ENCODE measurements at places on chromosomes 11 and 22.
A peak's percentile ranks its signal among the peaks of the same experiment; 100 is the strongest.

GRCh38 chr11:33028537-33028914 lies 10.8 kb upstream of the TCP11L1 start:
- no peak for ATAC-seq

DNA sequence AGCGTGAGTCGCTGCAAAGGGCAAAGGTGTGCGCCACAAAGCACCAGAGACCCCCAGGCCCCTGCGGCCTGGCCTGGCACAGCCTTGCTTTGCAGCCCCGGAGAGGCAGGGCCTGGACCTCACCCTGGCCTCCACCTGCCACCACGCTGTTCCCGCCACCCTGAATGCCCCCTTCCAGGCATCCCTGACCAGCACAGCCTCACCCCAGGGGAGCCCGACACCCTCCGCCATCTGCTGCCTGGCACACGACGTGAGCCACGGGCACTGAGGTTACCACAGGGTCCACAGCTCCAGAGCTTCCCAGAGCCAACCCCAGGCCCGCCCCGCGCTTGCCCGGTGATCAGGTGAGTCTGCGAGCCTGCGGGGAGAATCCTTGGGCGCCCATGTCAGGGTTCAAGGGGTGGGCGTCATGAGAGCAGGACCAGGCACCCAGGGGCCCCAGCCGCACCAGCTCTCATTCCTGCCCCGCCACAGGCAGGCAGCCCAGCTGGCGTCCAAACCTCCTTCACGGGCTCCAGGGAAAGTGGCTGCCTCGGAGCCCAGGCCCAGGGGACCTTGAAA lies 171.3 kb downstream of the BRD1 start:
- ATAC-seq, result no peak

GRCh38 chr11:8870411-8871170 lies 40.4 kb upstream of the AKIP1 start:
- no peak for ATAC-seq

DNA sequence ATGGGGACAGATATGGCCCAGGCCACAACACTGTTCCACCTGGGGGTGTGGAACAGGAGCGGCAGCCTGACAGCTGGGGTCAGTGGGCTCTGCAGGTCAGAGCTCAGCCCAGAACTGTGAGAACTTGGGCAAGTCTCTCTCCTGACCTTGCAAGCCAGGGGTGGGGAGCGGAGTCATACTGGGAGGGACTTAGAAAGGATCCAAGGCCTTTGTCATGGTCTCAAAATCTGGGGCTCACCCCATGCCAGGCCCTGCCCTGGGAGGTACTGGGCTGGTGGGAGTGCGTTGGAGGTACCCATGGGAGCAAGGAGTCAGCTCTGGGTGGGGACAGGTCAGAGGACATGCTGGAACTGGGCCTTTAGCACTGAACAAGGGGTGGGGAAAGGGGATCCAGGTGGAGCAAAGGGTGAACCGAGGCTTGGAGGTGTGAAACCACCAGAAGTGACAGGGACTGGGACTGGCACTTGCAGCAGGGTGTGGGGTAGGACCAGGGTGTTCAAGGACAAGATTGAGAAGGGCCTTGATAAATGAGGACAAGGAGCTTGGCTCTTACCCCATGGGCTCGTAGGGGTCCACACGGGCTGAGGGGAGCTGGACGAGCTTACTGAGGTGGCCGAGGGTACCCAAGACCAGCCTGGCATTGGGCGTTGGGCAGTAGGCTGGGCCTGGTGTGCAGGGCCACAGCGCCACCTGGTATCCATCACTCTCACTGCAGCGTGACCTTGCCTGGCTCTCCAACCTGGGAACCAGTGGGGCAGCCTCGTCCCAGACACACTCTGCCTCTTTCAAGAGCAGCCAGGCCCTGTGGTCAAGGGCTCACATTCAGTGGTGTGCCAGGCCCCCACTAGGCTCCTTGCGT lies 7.4 kb upstream of the PMM1 start:
- peak; percentile 57 for ATAC-seq

GRCh38 chr11:94910779-94911178 lies 62.6 kb downstream of the CWC15 start:
- no peak for ATAC-seq

- ATAC-seq, result no peak
These were observed 62.9 kb downstream of the GRK3 start for GRCh38 chr22:25627271-25627852.

GRCh38 chr11:100681064-100681502 lies 6.0 kb upstream of the ARHGAP42 start:
- ATAC-seq, result peak; percentile 46

GRCh38 chr11:14310679-14311078 lies 48.3 kb downstream of the RRAS2 start:
- no peak for ATAC-seq

- ATAC-seq, result peak; percentile 81
These were observed 53.0 kb upstream of the RDX start for GRCh38 chr11:110349138-110349996.

DNA sequence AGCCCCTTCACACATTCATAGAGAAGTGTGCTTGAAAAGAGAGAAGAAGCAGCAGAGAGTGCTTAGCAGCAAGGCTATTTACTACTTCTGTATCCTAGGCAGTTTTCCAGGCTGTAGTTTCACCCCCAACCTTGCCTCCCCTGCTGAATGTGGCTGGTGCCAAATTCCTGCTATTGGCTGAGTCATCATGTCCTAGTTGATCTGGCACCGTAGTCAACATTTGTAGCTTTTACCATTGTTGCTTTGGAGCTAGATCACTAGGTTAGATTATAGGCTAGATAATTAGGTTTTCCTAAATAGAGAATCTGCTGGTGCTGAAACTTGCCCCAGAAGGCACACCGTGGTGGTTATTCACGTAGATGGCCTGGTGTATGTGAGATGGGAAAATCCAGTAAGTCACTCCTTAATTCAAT lies 32.7 kb downstream of the ARHGAP42 start:
- ATAC-seq, result no peak

GRCh38 chr11:69167130-69167915 lies 11.6 kb downstream of the SMIM38 start:
- ATAC-seq, result no peak

DNA sequence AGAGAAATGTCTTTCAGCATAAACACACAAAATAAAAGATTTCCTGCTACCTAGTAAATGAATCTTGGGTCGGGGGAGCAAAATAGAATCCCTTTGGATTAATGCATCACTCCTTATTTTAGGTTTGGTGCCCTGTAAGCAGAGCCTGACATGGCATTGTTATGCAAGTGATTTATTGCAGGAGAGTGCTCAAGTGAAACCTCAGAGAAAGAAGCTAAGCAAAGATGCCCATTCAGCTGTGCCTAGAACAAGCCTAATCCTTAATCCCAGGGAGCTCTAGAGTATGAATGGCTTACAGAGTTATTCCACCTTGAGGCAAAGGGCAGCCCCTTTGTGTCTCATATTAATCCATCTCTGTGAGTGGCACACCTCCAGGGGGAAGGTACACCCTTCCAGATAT lies 21.1 kb downstream of the C11orf87 start:
- ATAC-seq, result no peak

DNA sequence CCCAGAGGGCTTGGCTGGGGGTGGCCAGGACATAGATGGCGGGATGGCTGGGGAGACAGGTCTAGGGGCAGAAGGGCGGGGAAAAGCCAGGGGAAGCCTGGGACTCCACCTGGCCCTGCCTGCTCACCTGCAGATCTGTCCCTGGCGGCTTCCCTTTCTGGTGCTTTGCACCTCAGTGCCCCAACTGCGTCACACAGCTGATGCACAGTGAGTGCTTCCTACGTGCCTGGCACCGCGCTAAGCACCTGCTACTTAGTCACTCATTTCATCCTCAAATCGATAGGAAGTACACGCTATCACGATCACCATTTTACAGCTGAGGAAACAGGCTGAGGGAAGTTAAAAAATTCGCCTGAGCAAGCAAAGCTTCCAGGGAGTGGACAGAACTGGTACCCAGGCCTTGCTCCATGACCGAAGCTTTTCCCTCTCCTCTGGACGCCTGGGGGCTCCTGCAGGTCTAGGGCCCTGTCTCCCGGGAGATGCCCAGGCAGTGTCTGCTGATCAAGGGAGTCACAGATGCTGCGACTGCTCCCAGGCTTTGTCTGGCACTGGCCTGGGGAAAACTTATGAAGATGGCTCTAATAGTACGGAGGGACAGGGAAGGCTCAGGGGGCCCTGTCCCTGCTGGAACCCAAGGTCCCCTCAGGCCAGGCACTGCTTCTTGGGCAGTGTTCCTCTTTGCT lies 63.0 kb upstream of the TTLL12 start:
- ATAC-seq, result no peak

Data from activated CD4-positive, CD25-positive, alpha-beta regulatory T cell treated with anti-CD3 and anti-CD28 coated beads, Interleukin-2, amount 50 U/mL, for 24 hours (primary cell).